SK-N-SH (cell line): ENCODE measurements at places on chromosomes 1 and 21.

- DNase-seq = no peak
Observed at GRCh38 chr1:203593723-203594122, 32.9 kb upstream of the ATP2B4 start.

- no peak for DNase-seq
Observed at GRCh38 chr1:2178875-2179274, 15.7 kb downstream of the FAAP20 start.

DNA sequence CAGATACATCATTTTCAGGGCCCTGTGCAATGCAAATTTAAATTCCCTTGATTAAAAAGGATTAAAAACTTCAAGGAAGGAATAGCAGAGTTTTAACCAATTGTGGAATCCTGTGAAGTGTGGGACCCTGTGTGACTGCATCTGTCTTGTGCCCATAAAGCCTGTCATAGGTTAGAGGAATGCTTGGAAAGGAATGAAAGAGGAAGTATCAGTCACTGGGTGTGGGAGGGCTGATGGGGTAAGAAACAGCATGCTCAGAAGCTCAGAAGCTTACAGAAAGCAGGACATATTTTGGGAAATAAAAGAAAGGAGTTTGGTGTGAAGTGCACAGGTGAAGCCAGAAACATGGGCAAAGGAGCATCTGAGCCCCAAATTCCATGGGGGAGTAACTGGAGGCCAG, 150.8 kb upstream of the ETV3 start:
- no peak for DNase-seq

DNA sequence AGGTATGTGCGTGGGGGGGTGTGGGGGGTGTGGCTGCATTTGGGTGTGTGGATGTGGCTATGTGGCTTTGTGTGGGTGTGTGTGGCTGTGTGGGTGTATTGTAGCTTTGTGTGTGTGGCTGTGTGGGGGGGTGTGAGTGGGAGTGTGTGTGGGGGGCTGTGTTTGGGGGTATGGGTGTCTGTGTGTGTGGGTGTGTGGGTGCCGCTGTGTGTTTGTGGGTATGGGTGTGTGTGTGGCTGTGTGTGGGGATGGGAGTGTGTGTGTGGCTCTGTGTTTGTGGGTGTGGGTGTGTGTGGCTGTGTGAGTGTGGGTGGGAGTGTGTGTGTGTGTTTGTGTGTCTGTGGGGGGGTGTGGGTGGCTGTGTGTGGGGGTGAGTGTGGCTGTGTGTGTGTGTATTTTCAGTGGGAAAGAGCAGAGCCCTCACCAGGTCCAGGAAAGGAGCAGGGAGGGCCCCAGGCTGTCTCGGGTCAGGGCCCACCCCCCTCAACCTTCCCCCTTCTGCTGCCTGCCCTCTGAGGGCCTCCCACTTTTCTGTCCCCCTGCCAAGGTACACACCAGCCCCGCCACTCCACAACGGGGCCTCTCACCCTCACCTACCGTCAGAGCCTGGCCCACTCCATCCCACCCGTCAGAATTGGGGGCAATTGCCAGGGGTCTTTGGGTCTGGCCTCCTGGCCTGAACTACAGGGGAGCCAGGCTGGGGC, 1.9 kb upstream of the COL8A2 start:
- DNase-seq = peak; percentile 48

GRCh38 chr1:82343381-82343780, 542.6 kb downstream of the ADGRL2 start:
- no peak for DNase-seq

GRCh38 chr1:30513396-30514136, 209.8 kb downstream of the MATN1 start:
- DNase-seq = no peak

GRCh38 chr1:152577168-152577567, 3.1 kb downstream of the LCE3D start:
- no peak for DNase-seq

DNA sequence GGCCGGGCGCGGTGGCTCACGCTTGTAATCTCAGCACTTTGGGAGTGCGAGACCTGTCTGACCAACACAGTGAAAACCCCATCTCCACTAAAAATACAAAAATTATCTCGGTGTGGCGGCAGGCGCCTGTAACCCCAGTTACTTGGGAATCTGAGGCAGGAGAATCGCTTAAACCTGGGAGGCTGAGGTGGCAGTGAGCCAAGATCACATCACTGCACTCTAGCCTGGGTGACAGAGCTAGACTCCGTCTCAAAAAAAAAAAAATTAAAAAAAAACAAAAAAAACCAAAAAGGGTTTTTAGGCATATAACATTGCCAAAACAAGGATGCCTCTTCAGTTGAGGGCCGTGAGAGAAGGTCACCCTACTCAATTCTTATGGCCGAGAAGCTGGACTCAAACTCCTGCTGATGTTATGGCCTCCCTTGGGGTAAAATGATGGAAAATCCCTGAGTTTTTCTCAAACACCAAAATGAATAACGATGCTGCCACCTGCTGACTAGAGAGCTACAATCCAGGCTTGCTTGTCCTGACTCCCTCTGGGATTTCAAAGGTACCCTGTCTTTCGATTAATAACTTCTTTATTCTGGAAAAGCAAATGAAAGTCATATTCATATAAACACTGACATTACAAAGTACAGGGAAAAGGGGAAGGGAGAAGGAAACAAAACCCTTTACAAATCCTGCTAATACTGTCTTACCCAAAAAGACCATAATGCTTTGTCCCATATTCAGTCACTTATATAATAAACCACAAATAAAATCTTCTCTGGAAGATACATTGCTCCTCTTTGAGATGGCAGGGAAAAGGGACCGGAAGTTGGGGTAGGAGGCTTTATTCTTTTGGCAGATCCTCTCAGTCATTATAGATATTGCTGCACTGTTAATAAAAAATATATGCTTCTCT, 10.7 kb downstream of the RAB42 start:
- DNase-seq = peak; percentile 80

- DNase-seq = no peak
Observed at GRCh38 chr1:109371341-109371739, 26.4 kb downstream of the SORT1 start.

GRCh38 chr1:166233750-166234366, 67.1 kb upstream of the FAM78B start:
- DNase-seq = no peak

- DNase-seq = no peak
Observed at GRCh38 chr1:162994921-162995320, 74.2 kb upstream of the RGS4 start.

DNA sequence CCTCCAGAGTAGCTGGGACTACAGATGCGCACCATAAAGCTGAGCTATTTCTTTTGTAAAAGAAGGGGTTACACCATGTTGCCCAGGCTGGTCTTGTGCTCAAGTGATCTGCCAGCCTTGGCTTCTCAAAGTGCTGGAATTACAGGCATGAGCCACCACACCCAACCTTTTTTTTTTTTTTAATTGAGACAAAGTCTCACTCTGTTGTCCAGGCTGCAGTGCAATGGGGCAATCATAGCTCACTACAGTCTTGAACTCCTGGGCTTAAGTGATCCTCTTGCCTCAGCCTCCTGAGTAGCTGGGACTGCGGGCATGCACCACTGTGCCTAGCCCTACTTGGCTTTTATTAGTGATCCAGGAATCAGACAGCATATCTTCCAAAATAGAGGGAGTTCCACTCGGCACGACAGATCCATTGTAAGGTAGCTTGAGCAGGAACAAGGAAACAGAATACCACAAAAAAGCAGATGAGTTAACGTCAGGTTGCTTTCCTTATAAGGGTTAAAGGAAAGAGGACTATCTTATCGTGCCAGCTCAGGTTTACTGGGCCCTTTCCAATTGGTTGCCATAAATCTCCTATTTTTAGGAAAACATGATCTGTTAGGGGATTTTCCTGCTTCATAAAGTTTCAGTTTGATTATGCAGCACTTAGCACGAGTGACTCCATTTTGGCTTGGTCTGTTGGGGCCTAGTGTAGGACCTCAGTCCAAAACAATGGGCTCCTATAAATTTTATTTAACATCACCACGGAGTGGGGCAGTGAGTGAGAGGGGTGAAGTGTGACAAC, 45.2 kb downstream of the NENF start:
- no peak for DNase-seq

DNA sequence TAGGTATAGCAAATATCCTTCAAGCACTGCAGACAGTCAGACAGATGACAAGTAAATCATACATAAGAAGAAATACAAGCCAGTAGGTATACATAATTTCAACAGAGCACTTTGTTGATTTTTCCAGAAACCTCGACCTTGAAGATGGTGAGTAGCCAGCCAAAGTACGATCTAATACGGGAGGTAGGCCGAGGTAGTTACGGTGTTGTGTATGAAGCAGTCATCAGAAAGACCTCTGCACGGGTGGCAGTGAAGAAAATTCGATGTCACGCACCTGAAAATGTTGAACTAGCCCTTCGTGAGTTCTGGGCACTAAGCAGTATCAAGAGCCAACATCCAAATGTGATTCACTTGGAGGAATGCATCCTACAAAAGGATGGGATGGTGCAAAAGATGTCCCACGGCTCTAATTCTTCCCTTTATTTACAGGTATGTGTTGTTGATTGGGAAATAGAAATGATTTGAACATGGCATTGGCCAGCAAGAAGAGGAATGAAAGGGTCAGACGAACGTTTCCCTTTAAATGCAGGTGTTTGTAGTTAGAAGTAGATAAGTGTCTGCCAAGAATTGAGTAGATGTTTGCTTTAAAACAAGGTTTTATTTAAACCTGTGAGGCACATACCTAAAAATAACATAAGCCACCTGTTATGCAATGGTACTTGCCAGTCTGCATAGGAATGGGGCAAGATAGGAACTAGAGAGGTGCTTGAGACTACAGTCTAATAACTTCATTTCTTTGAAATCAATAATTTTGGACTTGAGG, 2.7 kb downstream of the PDIK1L start:
- DNase-seq = no peak

GRCh38 chr1:224331824-224332223, 1.9 kb upstream of the NVL start:
- DNase-seq = no peak

DNA sequence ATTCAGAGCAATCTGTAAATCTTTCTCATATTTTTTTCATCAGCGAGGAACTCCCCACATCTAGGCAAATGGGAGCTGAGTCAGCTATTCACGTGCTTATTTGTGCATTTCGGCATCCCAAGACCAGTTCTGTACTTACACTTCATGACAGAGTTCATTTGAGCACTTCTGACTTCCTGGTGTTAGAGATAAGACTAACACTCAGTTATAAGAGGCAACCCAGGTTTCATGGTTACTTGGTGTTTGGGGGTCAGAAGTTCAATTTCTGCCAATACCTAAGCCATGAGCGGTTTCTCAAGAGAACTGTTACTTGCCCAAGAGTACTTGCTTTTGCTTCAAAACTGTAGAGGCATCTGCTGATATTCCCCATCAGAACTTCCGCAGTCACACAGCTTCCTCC, 24.1 kb upstream of the DESI2 start:
- no peak for DNase-seq

DNA sequence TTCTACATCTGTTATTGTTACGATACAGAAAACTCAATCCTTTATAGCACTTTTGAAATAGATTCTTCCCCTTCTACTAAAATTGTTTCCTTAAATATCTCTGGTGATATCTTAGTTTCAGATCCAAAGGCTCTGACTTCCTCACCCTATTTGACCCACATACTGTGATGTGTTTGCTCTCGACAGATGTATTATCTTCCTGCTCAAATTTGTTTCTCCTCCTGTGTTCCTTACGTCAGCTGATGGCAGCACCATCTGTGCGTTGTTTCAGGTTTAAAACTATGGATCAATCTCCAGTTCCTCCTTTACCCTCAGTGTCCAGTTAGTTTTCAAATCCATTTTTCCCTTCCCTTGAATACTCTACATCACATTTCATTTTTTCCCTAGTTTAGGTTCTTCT, 274.4 kb downstream of the RYR2 start:
- DNase-seq = no peak

DNA sequence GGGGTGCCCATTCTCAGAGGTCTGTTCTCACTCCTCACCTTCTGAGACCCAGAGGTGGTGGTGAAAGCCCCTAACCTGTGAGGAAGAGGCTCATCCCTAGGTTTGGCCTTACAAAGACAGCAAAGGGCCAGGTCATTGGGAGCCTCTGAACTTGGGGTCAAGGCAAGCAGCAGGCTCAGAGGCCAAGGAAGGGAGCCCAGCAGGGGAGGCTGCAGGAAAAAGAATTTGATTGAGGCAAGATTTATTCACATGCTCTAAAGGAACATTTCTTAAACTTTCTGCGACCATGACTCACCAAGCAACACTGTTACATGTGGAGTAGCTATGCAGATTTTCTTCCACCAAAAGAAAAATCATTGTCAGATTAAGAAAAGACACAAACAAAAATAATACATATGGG, 132.5 kb upstream of the SYT6 start:
- DNase-seq = no peak

GRCh38 chr1:33823830-33824229, 40.0 kb upstream of the HMGB4 start:
- DNase-seq = no peak

GRCh38 chr1:185965870-185966269, 231.7 kb downstream of the HMCN1 start:
- DNase-seq = no peak

- DNase-seq = no peak
Observed at GRCh38 chr21:45031571-45032191, 42.7 kb upstream of the ADARB1 start.

DNA sequence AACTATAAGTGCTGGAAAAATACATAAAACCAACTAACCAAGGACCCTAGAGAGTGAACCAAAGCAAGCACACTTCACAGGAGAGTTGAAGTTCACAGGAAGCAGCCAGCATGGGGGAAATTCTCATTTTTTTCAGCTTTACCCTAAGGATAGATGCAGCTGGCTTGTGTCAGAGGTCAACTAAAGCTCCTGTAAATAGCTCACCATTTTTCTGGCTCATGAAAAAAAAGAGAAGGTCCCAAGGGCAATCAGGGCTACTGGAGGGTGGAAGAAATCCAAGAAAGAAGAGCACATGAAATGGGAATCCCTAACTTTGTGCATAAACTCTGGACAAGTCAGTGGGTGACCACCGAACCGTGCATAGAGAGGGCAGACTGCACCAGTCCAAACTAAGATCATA, 58.3 kb downstream of the KCNJ15 start:
- DNase-seq = no peak

DNA sequence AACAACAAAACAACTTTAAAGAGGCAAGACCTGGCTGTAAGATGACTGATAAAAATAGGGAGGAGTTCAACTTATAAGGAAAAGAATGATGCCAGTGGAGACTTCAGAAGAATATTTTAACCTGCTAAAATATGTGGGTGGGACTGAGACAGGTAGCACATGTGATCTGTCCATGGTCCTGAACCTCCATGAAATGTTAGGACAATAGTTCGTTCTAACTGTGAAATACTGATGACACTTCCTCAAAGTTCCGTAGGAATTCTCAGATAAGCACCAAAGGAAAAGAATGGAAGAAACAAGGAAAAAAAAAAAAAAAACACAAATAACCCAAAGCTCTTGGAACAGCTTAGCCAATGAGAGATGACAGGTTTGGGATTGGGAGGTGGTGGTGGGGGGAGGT, 44.7 kb downstream of the CDC42BPA start:
- DNase-seq = no peak
